Left kidney (tissue), 8 donors: ENCODE measurements at places on chromosomes 13 and 19.

- no peak for DNase-seq
These were observed 85.3 kb downstream of the GADD45B start for GRCh38 chr19:2561221-2561620.

DNA sequence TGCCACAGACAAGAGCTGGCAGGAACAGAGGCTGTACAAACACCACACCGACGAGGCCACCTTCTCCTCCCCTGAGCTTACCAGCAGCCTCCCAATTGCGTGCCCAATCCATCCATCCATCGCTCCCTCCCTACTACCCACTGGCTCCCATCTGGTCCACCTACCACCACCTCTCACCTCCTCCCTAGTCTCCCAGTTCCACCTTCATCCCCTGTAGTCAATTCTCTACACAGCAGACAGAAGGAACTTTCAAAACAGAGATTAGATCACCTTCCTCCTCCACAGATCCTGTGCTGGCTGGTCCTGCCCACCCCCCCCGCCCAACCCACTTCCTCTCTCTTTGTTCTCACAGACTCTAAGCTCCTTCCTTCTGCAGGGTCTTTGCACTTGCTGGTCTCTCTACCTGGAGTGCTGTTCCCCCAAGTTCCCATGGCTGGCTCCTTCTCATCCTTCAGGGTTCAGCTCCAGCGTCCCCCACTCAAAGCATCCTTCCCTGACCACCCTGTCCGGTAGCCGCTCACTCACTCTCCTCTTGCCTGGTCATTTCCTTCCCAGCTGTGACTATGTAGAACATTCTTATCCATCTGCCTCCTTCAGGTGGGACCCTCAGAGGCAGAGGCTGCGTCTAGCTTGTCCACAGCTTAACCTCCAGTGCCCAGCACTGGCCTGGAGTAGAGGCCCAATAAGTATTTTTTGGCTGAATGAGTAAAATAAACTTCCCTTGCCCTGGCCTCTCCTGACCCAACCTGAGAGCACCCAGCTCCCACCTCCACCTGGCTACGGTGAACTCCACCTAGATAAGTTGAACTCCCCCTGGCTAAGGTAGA is 23.0 kb downstream of the PIN1 start:
- no peak for DNase-seq

- no peak for DNase-seq
These were observed 1351.8 kb upstream of the PCDH20 start for GRCh38 chr13:62767473-62767872.

DNA sequence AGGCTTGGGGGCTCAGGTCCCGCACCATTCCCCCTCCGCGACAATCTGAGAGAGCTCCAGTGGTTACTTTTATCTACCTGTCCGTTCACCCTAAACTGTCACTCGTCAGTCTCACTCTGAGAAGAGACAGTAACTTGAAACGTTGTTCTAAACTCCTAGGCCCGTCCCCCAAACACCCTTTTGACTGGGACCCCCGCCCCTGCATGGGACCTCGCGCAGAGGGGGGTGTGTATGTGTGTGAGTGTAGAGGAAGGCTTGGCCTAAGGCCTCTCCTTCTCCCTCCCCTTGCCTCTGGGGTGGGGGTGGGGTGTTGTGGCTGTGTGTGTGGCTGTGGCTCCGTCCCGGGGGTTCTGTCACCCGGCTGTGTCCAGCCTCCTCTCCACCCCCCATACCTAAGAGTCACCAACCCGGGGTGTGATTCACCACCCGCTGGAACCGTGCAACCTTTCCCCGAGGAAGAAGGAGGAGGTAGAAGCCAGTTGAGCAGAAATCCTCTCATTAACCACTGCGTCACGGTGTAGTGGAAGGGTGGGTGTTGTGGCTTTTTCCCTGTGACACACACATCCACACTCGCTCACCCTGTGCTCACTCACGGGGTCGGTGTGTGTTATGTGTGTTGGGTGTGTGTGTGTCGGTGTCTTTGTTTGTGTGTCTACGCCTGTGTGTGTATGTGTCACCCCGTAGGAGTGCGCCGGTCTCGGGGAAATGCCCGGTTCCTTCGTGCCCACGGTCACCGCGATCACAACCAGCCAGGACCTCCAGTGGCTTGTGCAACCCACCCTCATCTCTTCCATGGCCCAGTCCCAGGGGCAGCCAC is 2.4 kb downstream of the FOSB start:
- no peak for DNase-seq

DNA sequence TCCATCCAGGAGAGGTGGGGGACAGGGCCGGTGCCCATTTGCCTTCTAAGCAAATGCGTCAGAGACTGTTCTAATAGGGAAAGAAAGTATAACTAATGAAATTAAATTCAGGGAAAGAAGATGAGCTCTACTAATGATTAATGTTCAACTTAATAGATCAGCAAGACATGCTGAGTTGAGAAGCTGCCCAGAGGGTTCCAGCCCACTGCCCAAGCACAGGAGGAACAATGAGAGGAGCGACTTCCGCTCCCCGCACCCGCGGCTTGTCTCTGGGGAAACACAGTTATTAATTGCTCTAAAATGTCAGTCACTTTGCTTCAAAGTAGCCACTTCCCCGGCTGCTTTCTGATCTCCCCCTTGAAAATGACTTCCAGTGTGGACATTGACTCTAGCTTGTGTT is 331.3 kb downstream of the UQCRFS1 start:
- DNase-seq = peak; percentile 24

DNA sequence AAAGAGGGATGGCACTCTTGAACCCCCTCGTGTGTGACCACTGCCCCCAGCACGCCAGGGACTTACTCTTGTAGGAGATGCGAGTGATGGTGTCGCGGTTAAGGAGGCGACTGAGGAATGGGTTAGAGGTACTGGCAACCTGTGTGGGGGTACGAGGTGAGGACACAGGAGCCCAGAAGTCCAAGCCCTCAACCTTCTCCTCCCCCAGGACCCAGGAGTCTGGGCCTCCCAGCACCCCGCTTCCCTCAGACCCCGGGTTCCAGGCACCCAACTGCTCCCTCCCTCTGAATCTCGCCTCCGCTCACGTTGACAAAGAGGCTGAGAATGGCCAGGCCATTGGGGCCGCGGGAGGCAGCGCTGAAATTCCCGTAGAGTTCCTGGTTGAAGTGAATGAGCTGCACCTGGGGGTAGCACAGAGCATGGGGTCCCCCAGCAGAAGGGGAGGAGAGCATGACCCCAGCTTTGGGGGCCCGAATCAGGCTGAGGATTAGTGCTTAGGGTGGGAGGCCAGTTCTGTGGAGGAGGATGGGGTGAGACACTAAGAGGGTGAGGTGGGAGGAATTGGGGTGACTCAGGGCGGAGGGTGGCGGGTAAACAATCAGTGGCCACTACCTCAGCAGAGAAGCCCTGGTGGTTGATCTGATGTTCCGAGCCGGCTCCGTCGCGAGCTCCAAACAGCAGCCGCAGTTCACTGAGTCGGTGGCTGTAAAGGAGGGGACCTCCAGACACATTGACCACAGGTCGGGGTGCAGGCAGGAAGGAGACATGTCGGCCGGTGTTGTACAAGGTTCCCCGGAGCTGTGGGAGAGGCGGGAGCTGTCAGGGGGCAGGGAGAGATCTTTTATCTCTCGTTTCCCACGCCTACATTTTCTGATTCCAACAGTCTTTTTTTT is 2.5 kb upstream of the DBP start:
- no peak for DNase-seq

DNA sequence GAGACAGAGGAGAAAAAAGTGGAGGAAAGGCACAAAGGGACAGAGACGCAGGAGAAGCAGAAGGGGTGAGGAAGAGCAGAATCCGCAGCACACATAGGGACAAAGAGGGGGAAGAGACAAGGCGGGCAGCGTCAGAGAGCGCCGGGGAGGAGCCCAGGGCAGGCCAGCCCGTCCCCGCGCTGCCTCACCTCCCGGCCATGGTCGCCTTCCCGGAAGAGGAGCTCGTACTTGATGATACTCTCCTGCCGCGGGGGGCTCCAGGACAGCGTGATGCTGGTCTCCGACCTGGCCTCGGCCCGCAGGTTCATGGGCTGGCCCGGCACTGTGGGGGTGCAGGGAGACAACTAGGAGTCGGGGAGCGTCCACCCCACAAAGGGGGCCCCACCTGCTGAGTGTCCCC is 100.6 kb downstream of the PTPRS start:
- no peak for DNase-seq
